Amniotic stem cell (primary cell): ENCODE measurements at places on chromosomes 1 and 21.

GRCh38 chr1:80445033-80445432 is 1355.7 kb upstream of the ADGRL2 start:
- no peak for DNase-seq

GRCh38 chr1:164562061-164562460 is 3.1 kb downstream of the PBX1 start:
- no peak for DNase-seq

DNA sequence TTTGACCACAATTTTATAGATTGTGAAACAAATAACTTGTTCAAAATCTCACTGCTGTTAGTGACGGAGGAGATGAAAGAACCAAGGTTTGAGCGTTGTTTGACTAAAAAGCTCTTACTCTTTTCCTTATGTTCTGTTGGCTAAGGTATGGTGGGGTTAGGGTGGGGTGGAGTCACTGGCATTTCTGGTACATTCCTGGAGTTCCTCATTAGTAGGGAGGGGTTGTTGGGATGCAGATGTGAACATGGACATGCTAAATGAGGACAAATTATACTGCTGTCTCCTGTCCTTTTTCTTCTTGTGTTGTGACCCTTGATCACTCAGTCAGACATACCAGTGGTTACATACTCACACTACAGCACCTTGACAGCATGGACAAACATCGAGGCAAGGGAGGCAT is 26.2 kb upstream of the CD1D start:
- DNase-seq: no peak

- DNase-seq: no peak
Measured at GRCh38 chr1:78090472-78091133, 44.8 kb downstream of the GIPC2 start.

DNA sequence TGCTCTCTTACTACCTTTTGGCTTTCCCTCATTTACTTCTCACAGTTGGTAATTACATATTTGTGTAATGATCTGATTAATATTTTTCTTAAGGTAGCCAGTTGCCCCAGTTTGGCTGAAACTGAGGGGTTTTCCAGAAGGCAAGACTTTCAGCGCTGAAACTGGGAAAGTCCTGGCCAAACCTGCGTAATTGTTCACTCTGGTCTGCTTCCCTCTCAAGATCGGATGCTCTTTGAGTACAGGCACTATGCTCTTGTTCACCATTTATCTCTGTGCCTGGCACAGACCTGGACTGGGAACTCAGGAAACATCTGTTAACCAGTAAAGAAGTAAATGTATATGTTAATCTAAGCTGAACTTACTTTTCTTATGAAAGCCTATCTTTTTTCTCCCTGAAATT is 209.6 kb upstream of the HOOK1 start:
- DNase-seq: no peak

DNA sequence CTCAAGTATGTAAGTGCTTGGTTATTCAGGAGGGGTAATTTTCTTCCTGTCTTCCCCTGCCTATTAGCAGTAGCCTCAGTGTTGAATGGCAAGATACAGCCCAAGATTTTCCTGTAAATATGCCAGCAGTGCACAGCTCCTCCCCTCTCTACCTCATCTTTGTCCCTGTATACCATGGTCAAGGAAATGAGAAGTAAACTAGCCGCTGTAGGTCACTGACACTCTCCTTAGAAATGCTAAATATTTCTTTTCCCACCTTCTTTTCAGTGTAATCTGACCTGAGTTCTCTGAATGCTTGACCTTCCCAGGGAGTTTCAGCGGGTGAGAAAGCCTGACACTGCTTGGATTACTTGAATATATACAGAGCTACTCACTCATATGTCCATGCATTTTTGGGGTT is 84.1 kb upstream of the ZNF326 start:
- DNase-seq: no peak

DNA sequence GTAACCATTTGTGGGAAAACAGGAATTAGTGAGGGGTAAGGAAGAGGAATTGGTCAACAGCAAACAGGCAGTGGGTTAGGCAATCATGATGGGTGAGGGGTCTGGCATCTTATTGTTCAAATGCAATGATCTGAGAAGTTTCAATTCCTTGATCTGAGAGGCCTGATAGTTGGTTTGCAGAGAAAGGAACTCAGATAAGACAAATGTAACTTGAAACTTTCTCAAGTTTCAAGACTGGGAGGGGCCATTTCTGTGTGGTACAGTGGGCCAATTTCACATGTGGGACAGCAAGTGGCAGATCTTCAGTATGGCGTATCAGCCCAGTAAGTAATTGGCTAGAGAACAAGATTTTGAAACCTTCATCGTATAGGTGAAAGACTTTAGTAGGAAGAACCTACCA is 102.5 kb downstream of the XPR1 start:
- DNase-seq: no peak

GRCh38 chr1:155966135-155966534 is 12.2 kb downstream of the ARHGEF2 start:
- DNase-seq: no peak

DNA sequence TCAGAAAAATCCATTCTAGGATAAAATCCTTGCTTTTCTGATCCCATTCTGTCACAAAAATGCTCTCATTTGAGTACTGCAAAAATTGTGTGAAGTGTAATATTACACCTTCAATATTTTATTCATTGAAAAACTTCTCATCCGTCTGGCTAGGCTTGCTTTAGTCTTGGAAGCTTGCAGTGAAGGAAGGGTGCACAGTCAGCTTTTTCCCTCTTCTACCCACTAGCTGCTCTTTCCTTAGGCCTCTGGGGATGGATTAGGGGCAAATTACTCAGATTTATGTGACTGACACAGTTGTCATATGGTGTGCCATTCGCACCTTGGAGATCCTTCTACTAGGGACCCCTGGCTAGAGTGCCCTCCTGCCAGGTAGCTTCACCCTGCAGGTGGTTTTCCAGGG is 32.1 kb downstream of the OVAAL start:
- DNase-seq: no peak

DNA sequence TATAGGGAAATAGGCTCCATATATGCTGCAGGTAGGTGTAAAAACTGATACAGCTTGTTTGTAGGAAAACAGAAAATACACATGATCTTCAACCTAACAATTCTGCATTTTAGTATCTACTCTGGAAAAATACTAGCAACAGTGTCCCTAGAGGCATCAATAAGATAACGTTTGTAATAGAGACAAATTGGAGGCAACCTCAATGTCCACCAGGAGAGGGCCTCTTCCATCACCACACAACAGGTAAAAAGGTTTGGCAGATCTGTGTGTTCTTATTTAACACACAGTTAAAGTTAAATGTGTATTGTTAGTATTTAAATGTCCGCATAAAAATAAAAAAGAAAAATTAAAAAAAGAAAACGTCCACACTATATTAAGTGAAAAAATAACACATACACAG is 5.4 kb downstream of the EIF2D start:
- DNase-seq: no peak

- no peak for DNase-seq
Measured at GRCh38 chr1:228243093-228243492, 35.2 kb downstream of the OBSCN start.

GRCh38 chr1:174225499-174226204 is 66.3 kb downstream of the RABGAP1L start:
- no peak for DNase-seq

DNA sequence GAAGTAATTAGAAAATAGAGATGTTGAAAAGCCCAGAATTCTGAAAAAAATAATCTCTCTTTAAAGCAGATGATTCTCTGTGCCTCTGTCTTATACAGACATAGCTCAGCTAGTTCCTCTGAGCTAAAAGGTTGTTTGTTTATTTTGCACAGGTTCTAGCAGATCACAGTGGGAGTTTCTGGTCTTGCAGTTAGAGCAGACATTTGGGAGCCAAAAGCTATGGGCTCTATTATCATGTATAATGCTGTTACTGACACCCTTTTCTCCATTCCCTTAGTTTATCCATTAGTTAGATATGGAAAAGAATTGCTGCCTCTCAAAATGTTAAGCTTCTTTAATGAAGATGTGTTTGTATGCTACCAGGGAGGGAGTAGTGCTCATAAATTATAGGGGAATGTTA is 20.5 kb upstream of the CD55 start:
- no peak for DNase-seq

- DNase-seq: no peak
Measured at GRCh38 chr1:8627728-8628127, 189.7 kb downstream of the RERE start.
